Stimulated activated CD4-positive, alpha-beta T cell treated with anti-CD3 and anti-CD28 coated beads, Interleukin-1b, Interleukin-23, amount 100 ng/mL, for 1 hour (primary cell): ENCODE measurements at places on chromosomes 1 and 21.

DNA sequence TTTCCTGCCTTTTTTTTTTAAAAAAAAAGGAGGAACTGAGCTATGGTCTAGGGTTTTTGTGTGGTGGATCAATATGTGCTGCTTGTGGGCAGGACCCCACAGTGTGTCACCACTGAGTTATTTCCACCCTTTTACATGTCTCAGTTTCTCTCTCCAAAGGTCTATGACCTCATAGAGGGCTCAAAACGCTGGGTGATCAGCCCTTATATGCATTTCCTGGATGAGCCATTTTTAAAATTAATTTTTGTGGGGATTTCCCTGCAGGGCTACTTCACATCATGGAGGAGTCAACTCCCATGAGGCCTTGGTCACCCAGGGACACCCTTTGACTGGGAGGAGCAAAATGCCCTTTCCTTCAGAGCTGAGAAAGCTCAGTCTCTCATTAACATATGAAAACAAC is 20.7 kb upstream of the HAO2 start:
- no peak for DNase-seq

DNA sequence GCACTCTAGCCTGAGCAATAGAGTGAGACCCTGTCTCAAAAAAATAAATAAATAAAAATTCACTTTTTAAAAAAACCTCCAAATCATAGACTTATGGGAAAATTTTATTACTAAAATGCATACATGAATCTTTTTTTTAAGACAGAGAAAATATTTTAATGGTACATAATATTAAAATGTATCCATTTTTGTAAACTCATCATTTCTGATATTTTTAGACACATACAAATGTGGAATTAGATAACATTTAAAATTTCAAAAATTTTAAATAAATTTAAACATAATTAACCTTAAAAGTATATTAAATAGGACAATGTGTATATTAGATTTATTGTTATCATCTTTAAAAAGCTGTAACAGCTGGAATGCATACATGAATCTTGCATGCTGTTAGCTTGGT is 33.9 kb downstream of the SMAP2 start:
- no peak for DNase-seq

DNA sequence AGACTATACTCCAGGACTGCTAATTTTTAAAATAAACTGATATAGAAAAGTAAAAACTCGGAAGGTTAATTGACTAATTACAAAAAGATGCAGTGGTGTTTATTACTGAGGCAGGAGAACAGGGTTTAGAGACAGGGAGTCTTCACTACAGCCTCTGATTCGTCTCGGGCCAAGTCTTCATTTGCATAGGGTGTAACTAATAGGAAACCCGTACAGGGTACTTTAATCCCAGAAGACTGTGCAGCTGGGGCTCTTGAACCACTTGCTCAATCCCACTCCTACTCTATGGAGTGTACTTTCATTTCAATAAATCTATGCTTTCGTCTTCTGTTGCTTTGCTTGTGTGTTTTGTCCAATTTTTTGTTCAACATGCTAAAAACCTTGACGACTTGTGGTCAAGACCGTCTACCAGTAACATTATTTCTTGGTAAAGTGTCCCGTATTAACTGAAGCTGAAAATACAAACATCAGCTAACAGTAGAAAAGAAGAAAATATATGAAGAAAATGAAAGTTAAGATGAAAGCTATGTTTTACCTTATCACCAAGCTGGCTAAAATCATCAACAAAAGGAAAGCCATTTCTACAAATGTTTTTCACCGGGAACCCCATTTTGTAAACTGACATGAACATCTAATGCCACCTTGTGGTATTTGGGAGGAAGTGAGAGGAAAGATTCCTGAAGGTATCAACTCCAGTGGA is 8.0 kb downstream of the SDHB start:
- DNase-seq, result no peak

GRCh38 chr21:40667967-40668366 is 179.0 kb downstream of the DSCAM start:
- no peak for DNase-seq

- no peak for DNase-seq
These were observed 1360.4 kb downstream of the BRINP3 start for GRCh38 chr1:189117072-189117770.

GRCh38 chr1:41003640-41004220 is 17.8 kb downstream of the SLFNL1 start:
- DNase-seq, result peak; percentile 53

GRCh38 chr1:175889848-175890247 is 146.5 kb upstream of the TNR start:
- no peak for DNase-seq

DNA sequence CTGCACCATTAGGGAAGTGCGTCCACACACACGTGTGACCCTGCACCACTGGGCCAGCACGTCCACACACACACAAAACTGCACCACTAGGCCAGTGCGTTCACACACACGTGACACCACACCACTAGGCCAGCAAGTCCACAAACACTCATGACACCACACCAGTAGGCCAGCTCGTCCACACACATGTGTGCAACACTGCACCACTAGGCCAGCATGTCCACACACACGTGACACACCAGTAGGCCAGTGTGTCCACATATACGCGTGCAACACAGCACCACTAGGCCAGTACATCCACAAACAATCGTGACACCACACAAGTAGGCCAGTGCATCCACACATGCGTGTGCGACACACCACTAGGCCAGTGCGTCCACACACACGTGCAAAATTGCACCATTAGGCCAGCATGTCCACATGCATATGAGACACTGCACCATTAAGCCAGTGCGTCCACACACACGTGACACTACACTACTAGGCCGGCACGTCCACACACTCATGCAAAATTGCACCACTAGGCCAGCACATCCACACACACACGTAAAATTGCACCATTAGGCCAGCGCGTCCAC is 235.0 kb downstream of the SLC45A1 start:
- DNase-seq, result no peak

DNA sequence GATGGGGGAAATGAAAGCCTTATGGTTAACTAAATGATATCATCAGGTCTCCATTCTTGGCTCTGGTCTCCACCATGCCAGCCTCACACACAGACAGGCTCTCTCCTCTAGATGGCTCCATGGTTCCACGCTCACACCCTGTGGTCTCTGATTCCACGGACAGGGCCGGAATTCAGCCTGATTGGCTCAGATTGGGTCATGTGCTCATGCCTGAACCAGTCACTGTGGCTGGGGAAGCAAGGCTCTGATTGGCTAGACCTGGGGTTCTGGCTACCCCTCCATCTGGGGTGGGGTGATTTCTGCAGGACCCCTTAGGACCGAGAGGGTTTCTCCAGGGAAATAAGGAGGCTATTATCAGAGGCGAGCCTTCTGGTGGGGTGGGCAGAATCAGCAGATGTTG is 277.0 kb downstream of the PTPRU start:
- DNase-seq, result no peak

- no peak for DNase-seq
These were observed 87.4 kb downstream of the GLUL start for GRCh38 chr1:182304218-182304617.

GRCh38 chr1:55428944-55429931 is 214.1 kb upstream of the USP24 start:
- DNase-seq, result no peak

GRCh38 chr1:2145946-2146835 is 48.4 kb downstream of the FAAP20 start:
- no peak for DNase-seq

GRCh38 chr1:31511848-31512615 is 64.3 kb upstream of the TINAGL1 start:
- DNase-seq, result no peak

DNA sequence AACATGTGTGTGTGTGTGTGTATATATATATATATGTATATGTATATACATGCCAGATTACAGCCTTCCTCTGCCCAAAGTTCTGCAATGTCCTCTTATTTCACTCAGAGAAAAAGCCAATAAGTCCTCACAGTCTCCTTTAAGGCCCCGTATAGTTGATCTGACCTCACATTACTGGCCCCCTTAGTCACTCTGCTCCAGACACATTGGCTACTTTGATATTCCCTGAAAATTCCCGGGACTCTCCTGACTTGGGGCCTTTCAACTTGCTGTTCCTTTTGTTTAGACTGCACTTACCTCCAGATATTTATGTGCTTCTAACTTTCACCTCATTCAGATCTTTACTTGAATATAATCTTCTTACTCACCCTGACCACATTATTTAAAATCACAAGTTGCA is 4.2 kb upstream of the BSDC1 start:
- no peak for DNase-seq

GRCh38 chr1:242477944-242478343 is 46.6 kb downstream of the PLD5 start:
- DNase-seq, result no peak

DNA sequence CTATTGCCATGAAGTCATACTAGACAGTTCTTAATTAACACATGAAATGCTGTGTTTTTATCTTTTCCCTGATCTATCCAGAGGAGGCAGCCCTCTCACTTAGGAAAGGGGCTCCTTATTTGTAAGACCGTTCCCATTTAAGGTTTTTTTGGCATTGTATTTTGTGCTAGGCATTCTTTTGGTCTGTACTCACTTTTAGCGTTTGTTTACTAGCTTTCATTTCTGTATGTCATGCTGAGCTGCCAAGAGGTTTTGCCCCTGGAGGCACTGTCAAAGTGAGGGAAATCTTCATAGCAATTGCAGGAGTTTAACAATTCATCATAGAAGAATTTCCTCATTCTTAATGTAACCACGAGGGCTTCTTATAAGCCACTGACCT is 59.5 kb downstream of the MTR start:
- DNase-seq, result no peak

DNA sequence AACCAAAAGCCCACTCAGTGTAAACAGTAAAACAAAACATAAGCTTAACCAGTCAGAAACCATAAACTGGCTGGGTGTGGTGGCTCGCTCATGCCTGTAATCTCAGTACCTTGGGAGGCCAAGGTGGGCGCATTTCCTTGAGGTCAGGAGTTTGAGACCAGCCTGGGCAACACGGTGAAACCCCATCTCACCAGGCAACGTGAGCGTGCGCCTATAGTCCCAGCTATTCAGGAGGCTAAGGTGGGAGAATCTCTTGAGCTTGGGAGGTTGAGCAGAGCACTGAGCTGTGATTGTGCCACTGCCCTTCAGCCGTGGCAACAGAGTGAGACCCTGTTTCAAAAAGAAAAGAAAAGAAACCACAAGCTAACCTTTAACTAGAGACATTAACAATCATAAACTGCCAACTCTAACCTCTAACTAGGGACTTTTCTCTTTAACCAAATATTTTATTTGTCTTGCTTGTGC is 13.1 kb upstream of the PRRC2C start:
- no peak for DNase-seq

GRCh38 chr1:53371851-53372250 is 44.0 kb upstream of the LRP8 start:
- no peak for DNase-seq

DNA sequence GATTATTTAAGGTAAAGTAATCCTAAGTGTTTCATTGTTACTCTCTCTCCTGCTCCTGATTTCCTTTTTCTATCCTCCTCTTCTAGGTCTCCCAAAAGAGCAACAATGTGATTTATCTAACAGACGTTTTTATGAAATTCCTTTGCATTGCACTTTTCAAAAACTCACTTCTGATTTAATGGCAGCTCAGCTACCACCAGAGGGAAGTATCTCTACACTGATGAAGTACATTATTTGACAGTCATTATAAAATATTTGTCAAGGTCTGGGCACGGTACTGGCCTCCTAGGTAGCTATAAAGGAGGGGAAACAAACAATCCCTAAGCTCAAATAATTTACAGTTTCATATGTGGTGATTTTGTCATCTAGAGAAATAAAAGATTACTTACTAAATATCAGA is 15.6 kb downstream of the TMPRSS15 start:
- DNase-seq, result no peak

GRCh38 chr1:46411010-46411405 is 16.9 kb downstream of the FAAH start:
- DNase-seq, result no peak

DNA sequence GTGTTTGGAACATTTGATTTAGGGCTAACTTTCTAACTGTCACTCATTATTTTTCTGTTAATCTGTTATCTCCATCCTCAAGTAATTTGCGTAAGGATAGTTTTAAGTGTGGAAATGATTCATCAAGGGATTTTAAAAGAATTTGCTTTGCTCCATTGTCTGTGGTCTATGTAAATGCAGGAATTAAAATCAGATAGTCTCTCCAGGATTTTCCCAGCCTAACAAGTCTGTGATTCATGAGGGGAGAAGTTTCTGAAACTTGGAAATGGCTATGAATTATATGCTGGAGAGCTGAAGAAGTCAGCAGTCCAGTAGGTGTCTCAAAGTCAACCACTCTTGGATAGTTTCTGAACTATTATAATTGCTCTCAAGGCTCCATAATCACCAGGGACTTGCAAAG is 264.5 kb downstream of the MRPL39 start:
- no peak for DNase-seq

GRCh38 chr1:245466261-245466660 is 311.5 kb downstream of the KIF26B start:
- no peak for DNase-seq

DNA sequence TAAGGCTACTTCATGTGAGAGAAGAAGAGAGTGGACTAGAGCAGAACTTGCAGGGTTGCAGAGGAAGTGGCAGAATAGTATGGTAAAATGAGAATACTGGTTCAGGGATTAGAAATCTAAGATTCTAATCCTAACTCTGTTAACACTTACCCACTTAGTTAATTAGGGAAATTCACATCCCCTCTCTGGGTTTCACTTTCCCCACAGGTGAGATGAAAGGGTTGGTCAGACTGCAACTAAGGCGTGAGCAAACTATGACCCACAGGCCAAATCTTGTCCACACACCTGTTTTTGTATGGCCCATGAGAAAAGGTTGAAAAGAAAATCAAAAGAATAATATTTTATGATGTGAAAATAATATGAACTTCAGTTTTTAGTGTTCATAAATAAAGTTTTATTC is 117.5 kb downstream of the MACF1 start:
- no peak for DNase-seq

GRCh38 chr1:196324345-196324744 is 283.9 kb downstream of the KCNT2 start:
- DNase-seq, result no peak

DNA sequence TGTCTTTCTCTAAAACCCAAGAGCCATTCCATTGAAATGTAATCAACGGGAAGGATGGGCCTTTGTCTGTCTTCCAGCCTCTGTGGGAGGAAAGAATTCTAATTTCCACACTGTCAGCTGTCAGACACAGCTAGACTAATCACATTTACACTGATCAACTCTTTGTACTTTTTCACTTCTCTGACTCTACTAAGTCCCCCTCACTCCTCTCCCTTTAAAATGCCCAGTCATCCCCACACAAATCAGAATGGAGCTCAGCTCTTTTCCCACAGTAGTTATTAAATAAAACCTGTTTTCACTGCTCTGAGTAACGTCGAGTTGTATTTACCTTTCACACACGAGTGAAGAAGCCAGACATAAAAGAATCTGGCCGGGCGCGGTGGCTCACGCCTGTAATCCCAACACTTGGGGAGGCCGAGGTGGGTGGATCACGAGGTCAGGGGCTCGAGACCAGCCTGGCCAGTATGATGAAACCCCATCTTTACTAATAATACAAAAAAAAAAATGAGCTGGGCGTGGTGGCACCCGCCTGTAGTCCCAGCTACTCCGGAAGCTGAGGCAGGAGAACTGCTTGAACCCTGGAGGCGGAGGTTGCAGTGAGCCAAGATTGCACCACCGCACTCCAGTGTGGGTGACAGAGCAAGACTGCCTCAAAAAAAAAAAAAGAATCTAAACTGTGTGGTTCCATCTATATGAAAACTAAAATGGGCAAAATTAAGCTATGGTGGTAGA is 13.3 kb downstream of the ZBTB8OS start:
- no peak for DNase-seq

- no peak for DNase-seq
These were observed 129.9 kb downstream of the SLC30A10 start for GRCh38 chr1:219798283-219799030.
